DMS79 treated with DMSO at 0.1 percent for 48 hours (cell line): ENCODE measurements at places on chromosomes 3 and 15.

DNA sequence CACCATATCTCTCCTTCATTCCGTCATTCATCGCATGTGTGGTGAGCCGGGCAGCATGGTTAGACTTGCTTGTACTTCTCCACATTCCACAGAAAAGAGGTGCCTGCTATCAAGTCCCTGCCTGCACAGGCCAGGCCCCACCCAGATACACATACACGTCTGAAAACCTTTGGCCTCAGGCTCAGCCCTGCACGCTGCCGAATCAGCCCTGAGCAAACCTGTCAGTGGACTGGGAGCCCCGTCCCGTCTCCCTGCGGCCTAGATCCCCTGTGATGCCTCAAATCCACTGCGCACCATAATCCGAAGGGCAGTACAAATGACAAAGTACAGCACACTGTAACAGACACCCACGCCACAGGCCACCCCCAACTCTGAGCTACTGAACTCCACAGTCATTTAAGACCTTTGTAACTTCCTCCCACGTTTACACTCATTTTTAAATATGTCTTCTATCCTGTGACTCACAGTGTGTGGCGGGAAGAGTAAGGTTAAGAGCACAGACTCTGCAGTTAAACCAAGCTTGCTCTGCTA lies 67.1 kb downstream of the MB21D2 start:
- no peak for DNase-seq

DNA sequence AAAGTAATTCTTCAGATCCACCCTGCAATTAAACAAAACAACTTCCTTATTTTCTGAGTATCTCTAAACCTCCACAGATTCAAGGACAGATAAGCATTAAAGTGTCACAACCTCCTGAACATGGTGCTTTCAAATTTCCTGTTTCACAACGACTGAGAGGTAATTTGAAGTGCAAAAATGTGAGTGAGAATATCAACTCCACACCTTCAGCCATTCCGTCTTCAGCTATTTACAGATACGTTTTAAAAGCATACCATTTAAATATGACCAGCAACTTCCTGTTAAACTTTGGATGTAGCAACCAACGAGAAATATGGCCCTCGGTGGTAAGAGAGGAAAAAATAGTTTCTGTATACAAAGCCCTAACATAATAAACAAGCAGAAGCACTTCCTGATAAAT lies 32.1 kb upstream of the PCSK6 start:
- no peak for DNase-seq

DNA sequence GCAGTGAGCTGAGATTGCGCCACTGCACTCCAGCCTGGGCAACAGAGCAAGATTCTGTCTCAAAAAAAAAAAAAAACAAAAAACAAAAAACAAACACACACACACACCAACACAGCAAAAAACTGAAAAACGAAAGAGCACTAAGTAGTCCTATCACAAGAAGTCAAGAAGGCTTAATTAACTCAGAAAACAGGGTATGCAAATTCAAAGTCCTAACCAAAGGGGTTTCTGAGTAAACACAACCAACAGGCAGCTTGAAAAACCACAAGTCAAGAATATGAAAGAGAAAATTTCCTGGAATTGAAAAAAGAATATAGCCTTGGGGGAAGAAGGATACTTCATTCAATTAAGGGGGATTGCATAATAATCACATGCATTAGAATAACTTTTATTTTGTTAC lies 37.7 kb upstream of the PARP14 start:
- no peak for DNase-seq

DNA sequence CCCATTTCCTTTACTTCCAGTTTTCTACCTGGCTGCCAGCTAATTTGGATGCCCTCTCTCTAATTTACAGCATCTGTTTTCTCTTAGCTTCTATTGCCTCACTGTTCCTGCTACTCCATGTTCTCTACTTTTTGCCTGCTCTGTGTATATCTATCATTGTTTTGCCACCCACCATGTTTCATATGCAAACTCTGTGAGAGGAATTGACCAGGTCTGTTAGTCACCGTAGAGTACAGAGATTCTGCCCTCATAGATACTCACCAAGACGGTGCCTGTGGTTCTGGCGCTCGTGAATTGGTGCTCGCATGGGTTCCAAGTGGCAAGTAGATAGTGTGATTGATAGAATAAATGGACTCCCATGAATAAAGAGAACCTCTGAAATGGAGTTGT lies 288.8 kb downstream of the CNTN6 start:
- DNase-seq, result no peak

GRCh38 chr15:66932634-66933024 lies 132.8 kb upstream of the SMAD3 start:
- no peak for DNase-seq

DNA sequence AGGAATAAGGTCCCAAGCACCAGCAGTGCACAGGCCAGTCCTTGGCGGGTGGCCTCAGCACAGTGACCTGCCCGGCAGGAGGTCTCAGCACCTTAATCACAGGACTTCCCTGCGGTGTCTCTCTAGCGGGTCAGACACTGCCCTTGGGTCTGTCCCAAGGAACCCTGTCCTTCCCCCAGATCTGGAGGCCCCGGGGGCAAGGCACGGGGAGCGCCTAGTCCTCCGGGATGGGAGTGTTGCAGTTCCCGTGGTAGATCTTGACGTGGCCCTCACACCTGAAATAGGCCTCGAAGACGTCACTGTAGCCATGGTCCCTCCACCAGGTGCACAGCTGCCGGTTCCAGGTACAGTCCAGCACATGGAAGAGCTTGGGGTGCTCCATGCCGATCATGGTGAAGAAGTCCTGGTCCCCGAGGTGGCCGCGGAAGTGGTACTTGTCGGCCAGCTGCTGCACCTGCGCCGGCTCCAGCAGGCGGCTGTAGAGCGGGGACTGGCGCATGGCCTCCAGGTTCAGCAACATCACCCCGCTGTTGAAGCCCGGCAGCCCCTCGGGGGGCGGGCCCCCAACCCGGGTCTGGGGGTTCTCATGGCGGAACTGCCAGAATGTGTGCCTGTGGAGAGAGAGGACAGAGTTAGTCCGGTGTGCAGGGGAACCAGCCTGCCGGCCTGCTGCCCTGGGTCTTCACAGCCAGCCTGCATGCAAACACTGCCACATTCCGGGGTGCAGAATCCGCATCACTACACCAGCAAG lies 201.3 kb downstream of the XXYLT1 start:
- DNase-seq, result no peak

- DNase-seq, result no peak
Measured at GRCh38 chr3:130073582-130073981, 8.0 kb upstream of the ALG1L2 start.

- no peak for DNase-seq
Measured at GRCh38 chr15:76149291-76149915, 89.6 kb downstream of the TMEM266 start.

DNA sequence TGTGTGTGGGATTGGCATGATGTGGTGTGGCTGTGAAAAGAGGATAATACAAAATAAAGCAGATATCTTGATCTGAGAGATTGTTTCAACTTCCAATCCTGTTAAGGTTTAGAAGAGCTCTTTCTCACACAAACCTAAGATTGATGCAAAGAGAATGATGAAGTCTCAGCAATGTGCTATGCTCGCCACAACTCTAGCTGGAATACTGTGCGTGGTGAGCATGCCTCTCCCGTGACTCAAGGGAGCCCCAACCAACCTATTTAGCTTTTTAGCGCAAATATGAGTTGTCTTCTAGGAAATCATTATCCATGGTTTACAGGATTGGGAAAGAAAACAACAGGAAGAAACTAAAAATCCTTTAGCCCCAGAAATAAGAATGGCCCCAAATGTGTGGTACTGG lies 28.5 kb downstream of the BTLA start:
- no peak for DNase-seq

GRCh38 chr3:42936157-42936981 lies 30.4 kb downstream of the ZNF662 start:
- no peak for DNase-seq

DNA sequence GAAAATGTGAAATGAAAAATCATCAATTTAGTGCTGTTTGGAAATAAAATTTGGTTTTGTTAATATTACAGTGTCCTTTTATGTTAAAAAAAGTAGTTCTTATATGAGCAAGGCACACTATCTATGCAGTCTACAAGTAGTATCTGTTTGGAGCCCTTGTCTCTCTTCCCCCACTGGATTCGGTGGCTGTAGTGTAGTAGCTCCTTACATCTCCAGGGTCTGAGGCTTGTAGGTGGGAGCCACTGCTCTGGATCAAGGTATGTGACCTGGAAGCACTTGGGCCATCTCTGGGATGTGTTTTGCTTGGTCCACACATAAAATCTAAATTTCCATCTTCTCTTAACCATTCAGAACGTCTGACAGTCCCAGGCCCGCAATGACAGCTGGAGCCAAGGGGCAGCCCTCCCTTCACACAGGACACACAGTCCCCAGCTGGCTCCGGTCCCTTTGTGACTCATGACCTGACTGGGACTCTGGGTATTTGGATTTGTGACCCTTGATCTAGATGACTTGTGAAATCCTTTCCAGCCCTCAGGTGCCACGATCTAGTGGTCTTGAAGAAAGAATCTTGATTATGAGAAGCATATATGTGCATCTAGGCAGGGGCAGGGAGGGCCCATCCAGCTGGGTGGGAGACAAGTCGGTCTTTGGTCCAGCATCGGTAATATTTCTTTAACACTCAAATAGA lies 80.0 kb downstream of the USP13 start:
- DNase-seq, result no peak

- no peak for DNase-seq
Measured at GRCh38 chr3:107685383-107685782, 162.6 kb downstream of the BBX start.

GRCh38 chr15:70339571-70340493 lies 242.1 kb upstream of the TLE3 start:
- peak; percentile 92 for DNase-seq

GRCh38 chr15:59918994-59919951 lies 84.8 kb upstream of the FOXB1 start:
- DNase-seq, result no peak

- DNase-seq, result peak; percentile 13
Measured at GRCh38 chr3:133210656-133211055, 172.5 kb downstream of the TMEM108 start.

GRCh38 chr3:123373474-123373987 lies 75.4 kb downstream of the ADCY5 start:
- DNase-seq, result peak; percentile 55

GRCh38 chr15:73564255-73564654 lies 68.9 kb downstream of the NPTN start:
- DNase-seq, result no peak

GRCh38 chr15:23572844-23573243 lies 7.4 kb downstream of the MKRN3 start:
- DNase-seq, result no peak

GRCh38 chr3:87002346-87002745 lies 11.4 kb upstream of the VGLL3 start:
- no peak for DNase-seq

GRCh38 chr3:55782351-55782750 lies 295.2 kb upstream of the WNT5A start:
- DNase-seq, result no peak

DNA sequence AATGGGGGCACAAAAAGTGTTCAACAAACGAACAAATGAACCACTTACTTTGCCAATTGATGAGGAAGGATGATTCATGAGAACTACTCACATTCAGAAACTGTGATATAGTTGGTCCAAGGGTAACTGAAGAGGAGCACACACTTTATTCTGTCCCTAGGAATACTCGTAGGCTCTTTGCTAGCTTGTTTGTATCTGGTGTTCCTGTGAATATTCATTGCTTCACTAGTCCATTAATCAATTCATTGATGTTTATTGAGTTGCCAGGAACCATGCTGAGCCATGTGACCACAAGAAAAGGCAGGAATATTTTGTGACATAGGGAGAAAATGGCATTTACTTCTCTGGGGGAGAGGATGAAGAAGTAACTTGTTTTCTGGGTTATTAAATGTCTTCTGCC lies 338.3 kb downstream of the IL20RB start:
- DNase-seq, result no peak

DNA sequence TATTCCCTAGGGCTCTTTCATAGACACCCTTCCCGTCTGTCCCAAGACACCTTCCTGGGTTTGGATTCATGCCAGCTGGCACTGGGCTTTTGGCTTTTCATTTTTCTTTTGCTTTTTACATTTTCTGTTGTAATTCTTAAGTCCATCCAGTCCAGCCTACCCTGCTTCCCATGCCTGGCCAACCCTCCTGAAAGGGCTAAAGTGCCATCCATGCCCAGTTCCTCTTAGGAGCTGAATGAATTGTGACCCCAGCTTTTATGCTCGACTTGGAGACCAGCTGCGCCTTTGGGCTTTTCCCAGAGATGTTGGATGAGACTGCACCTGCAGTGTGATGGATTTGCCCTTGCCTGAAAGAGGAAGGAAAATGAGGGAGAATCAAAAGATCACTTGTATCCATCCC lies 25.8 kb downstream of the LRRN1 start:
- no peak for DNase-seq

DNA sequence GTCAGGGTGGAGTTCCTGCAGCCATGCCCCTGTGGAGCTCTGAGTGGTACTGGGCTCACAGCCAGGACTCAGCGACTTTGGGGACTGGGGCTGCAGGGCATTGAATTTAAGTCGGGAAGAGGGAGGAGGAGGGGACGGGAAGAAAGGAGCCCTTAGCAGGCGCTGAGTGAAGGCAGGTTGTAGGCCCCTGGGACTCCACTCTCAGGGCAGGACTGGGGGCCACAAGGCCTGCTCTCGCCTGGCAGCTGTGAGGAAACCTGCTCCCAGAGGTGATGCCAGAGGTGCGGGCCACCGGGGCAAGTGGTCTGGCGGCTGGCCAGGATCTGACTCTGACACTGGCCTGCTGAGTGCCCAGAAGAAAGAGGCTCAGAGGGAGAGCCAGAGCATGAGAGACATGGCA lies 73.5 kb downstream of the EPHB3 start:
- DNase-seq, result peak; percentile 96

DNA sequence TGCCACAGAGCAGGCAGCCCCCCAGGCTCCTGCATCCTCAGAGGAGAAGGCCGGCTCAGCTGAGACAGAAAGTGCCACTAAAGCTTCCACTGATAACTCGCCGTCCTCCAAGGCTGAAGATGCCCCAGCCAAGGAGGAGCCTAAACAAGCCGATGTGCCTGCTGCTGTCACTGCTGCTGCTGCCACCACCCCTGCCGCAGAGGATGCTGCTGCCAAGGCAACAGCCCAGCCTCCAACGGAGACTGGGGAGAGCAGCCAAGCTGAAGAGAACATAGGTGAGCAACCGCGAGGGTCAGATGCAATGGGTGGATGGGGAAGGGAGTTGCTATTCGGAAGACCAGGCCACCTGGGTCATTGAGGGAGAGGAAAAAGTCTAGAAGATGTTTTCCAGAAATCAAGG lies 53.0 kb downstream of the GAP43 start:
- no peak for DNase-seq
